ENCODE measurements at places on chromosomes 1 and 21.

DNA sequence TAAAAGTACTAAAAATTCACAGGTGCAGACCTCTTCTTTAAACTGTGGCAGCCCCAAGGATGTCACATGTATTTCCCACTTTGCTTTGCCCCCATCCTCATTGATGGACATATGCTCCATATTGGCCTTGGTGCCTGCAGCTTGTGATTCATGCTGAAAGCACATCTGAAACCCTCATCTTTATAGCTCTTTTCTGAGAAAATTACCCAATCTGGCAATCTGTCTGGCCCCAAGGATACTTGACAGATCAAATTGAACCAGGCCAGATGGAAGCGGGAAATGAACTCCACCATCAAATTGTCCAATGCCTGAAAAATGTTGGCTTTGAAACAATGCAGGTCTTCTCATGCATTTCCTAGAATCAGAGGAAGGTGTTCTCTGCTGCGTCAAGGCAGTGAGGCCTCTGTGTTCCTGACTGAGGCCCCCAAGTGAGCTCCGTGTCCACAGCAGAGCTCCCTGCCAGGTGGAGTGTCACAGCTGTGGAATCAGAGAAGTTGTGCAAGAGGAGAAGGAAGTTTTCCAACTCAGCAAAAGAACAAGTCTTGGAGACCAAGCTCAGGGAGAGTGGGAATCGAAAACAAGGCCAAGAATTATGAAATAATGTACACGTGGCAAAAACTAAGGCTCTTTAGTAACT is 323.7 kb downstream of the PLPP3 start:
- no peak for DNase-seq

DNA sequence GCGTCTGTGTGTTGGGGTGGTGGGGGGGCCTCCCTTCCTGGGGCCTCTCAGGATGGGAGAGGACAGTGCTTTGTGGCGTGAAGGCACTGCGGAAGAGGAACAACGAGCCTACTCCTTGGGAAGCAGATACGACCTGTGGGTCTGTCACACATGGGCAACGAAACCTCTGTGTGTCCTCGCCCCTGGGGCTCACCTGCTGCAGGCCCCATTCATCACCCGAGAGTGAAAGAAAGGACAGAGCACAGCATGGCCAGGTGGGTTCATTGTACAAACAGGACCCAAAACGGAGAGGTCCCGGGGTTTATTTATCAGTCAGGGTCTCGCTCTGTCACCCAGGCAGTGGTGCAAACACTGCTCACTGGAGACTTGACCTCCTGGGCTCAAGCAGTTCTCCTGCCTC is 40.1 kb upstream of the LIN9 start:
- no peak for DNase-seq

DNA sequence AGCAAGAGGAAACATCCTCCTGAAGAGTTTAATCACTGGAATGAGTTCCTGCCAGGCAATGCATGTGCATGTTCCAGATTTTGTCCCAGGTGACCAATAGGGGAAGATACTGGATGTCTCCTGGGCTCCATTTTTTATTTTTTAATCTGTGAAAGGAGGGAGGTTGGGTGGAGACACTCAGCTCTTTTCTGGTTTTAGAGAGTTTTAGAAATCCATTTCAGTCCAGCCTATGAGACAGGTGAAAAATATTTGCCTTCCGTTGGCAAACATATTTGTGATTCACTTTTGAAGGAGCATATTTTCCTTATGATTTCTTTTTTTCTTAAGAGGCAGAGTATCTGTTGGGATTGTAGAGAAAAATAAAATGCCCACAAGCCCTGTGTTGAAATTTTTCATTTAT is 70.7 kb downstream of the ABCA4 start:
- DNase-seq: no peak

DNA sequence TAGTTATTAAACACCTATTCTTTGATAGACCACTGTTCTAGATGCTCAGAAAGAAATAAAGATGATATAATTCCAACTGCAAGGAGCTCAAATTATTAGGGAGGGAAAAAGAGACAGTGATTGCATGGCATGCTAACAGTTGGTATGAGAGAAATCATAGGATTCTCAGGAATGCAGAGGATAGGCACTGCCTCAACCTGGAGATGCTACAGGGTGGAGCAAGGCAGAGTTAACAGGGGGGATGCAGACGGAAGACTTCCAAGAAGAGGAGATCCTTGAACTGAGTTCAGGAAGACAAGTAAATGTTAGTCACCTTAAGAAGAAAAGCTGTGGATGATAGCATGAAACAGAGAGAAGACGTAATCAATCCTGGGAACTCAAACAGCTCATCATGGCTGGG is 123.7 kb downstream of the DAB1 start:
- no peak for DNase-seq

DNA sequence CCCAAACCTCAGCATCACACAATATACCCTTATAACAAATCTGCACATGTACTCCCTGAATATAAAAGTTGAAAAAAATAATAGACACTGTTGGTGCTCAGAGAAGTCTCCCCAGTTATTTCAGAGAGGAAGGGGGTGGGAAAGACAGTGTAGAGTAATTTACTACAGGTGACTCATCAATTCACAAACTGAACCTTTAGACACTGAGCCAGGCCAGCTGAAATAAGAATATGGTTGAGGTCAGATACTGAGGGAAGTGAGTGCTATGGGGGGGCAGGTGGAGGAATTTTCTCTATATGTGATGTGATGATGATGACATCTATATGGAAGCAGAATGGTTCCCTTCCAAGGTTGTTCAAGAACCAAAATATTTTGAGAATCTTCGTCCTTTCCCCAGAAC is 50.1 kb downstream of the MRPL39 start:
- no peak for DNase-seq

DNA sequence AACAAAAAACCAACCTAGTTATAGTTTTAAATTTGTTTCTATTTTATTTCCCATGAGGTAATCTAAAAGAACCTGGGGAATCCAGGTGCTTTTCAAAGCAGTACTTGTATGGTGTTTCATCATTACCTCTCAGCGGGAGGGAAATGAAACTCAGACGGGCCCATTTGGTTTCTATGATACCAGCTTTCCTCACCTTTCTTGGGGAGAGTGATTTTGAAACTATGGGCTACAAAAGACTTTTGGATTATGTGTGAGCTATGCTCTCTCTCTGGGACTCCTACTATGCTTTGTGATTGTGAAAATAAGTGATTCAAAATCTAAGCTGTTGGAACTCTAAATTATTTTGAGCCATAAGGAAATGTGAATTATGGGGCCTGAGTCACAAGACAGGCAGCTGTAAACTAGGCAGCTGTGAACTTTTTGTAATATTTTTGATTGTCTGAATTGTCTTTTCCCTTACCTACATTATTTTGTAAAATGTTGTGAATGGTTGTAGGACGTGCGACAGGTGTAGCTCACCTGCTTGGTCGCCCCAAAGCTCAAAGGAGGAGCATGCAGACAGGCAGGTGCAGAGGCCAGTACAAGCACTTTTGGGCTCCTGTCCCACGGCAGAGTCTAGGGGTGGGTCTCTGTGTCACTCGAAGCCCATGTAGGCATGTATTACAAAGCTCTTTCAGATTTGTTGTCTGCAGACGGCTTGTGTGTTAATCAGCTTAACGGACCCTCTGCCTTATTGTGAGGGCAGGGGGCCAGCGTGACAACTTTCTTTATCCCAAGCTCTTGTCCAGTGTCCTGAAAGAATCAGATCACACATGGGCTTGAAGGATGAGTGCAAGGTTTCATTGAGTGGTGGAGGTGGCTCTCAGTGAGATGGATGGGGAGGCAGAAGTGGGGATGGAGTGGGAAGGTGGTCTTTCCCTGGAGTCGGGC is 64.8 kb upstream of the BACH1 start:
- DNase-seq: no peak

DNA sequence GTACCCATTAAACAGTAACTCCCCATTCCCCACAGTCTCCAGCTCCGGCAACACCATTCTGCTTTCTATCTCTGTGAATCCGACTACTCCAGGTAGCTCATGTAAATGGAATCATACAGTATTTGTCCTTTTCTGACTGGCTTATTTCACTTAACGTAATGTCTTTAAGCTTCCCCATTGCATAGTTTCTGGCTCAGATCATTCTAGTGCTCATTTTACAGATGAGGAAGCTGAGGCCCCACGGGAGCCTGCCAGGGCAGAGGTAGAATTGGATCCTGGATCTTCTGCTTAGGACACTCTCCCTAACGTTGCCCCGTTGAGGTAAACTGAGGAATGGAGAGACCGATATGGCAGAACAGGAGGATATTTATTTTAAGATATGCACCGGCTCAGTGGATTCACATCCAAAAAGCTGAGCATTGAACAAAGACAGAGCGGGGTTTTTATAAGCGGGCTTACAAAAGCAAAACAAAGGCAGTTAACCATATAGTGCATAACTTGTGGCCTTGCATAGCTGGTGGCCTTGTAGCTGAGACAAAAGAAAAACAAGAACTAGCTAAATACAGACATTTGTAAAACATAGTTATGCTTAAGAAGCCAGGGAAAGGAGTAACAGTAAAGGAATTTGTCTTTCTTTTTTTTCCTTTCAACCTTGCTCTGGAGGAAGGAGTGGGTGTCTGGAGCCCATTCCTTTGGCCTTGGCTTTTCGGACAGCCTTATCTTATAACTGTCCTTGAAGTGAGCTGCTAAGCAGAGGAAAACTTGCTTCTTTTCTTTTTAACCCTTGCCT is 15.3 kb upstream of the KLHDC8A start:
- no peak for DNase-seq

DNA sequence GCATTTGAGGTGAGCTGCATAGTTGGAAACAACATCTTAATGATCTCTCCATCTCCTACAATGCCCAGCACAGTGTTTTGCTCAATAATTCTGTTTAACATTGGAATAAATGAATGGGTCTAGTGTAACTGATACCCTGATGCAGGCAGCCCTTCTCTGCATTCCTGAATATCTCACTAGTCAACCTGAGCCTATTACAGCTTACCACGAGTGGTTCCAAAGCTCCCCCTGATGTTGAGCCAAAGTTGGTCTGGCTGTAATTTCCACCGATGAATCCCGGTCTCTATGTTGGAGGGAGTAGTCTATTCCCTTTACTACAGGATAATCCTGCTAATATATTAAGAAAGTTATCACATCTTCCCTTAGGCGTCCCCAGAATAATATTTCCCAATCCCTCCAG is 63.8 kb downstream of the ZBTB18 start:
- DNase-seq: no peak

DNA sequence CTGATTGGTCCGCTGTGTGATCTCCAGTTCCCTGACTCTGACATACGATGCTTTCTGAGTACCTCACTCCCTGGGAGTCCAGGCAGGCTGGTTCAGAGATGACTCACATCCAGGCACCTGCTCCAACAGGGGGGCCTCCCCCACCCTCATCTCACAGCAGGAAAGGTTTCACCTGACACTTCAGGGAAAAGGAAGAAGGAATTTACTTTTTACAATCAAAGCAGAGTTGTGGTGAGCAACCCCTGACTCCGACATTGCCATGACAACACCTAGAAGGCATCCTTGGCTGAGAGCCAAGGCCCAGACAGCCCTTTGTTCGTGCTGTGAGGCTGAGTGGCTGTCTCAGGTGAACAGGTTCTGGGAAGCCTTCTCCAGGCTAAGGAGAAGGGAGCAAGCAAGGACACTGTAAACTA is 164.6 kb upstream of the GJB5 start:
- no peak for DNase-seq

DNA sequence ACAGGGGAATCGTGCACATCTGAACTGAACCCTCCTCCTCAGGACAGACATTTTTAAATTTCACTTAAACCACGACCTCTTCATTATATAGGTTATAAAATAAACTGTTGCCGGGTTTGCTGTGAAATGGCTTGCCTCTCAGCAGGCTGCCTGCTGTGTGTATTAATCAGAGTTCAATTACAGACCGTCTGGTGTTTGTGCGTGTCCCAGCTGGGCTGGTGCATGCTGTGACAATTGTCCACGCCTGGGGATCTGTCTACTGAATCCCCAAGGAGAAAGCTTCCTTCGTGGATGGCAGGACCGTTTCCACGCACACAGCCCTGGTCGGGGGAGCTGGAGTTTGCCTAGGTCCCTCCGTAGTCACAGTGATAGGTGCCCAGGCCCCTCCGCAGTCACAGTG is 13.4 kb upstream of the AGPAT3 start:
- DNase-seq: no peak

DNA sequence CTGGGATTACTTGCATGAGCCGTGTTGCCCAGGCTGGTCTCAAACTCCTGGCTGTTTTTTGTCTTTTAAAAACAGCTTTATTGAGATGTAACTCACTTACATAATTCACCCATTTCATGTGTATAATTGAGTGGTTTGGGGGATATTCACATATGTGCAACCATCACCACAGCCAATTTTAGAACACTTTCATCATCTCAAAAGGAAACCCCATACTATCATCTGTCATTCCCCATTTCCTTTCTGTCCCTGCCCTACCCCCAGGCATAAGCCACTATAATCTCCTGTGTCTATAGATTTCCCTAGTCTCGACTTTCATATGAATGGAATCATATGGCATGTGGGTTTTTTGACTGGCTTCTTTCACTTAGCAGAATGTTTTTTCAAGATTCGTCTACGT is 43.3 kb downstream of the GPR137B start:
- DNase-seq: no peak

DNA sequence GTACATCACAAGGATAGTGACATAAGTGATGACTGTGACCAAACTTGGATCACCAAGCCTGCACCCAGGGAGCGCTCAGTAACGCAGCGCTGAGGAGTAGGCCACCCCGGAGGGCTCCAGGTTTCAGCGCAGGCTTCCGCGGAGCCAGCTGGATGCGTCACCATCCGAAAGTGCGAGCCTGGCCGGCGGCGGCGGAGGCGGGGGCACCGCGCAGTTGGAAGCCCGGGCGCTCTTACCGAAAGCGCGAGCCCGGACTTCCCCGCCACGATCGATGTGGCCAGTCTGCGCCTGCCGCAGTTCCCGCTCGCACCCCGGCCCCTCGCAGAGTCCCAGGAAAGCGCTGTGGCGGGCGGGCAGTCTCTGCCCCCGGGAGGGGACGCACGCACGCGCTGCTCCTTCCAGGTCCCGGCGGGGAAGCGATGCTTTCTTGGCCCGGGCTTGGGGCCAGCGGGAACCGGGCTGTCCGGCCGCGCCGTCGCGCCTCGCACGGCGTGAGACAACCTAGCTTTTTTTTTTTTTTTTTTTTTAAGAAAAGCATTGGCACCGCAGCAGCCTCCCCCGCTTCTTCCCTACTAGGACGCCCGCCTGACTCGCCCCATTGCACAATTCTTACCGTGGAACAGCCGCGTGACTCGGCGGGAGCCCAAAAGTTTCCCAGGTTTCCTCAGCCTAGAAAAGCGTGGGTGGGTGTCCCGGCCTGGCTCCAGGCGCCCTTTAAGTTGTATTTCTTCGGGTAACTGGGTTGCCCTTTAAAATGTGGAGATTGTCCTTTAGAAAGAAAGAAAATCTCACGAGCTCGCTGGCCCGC is 36.4 kb upstream of the JAK1 start:
- peak; percentile 63 for DNase-seq

- DNase-seq: no peak
Measured at GRCh38 chr1:237219751-237220642, 178.0 kb downstream of the RYR2 start.

- DNase-seq: no peak
Measured at GRCh38 chr1:206685769-206686477, 1.2 kb downstream of the MAPKAPK2 start.

- no peak for DNase-seq
Measured at GRCh38 chr1:246860401-246860800, 71.3 kb downstream of the AHCTF1 start.
